ENCODE measurements at places on chromosomes 1 and 21.

GRCh38 chr1:214550857-214551435 lies 456 bp downstream of the PTPN14 start:
- DNase-seq = peak; percentile 74

- no peak for DNase-seq
Measured at GRCh38 chr1:225890346-225891228, 1.6 kb upstream of the LEFTY1 start.

GRCh38 chr1:54485416-54485815 lies 62.6 kb upstream of the ACOT11 start:
- DNase-seq = no peak

- no peak for DNase-seq
Measured at GRCh38 chr21:39099859-39100258, 83.4 kb downstream of the PSMG1 start.

DNA sequence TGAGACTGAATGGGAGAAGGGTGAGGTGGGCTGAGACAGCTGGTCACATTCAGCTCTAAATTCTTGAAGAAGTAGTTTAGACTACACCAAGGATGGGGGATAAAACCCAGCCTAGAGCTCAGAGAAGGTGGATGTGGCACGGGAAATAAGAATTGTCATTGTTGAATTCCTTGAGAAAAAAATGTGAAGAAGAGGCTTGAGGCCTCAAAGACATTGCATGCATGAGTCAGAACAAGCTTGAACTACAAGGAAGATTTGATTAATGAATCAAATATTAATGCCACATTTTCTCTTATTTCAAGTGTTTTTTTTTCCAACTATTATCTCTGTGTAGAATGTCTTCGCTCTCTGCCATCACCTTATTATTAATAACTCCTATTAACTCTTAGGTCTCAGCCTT lies 58.9 kb downstream of the MAP3K7CL start:
- DNase-seq = no peak

DNA sequence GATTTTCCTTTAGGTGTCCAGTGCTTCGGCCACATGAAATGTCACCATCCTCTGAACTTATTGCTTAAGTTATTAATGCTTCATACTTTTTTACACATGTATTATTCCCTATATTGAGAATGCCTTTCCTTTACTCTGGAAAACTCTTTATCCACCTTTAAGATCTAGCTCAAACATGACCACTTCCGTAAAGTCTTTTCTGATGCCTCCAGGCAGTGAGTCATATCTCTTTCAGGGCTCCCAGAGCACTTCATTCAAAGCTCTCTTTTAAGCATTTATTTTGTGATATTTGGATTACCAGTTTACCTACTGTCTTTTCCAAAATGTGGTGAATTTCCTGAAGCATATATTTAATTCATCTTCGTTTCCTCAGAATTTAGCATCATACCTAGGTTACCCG lies 178.9 kb downstream of the HS2ST1 start:
- DNase-seq = no peak

- DNase-seq = peak; percentile 92
Measured at GRCh38 chr1:28235755-28236655, at the start of gene ATP5IF1. Gene ATP5IF1, plus strand, starts transcription at chr1:28236124. Its CDS starts 60 bp downstream, at chr1:28236184.

DNA sequence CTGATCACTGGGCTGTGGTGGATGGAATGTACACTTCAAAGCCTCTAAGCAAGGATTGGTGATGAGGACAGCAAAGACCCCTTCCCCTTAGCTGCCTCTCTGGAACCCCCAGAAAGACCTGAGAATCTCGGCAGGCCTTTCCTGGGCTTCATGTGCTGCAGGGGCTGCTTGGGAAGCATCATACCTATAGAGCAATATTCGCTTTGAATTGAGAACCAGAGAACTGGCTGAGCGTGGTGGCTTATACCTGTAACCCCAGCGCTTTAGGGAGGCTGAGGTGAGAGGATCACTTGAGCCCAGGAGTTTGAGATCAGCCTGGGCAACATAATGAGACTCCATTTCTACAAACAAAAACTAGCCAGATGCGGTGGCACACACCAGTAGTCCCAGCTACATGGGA lies 22.0 kb downstream of the CSF1 start:
- DNase-seq = no peak

DNA sequence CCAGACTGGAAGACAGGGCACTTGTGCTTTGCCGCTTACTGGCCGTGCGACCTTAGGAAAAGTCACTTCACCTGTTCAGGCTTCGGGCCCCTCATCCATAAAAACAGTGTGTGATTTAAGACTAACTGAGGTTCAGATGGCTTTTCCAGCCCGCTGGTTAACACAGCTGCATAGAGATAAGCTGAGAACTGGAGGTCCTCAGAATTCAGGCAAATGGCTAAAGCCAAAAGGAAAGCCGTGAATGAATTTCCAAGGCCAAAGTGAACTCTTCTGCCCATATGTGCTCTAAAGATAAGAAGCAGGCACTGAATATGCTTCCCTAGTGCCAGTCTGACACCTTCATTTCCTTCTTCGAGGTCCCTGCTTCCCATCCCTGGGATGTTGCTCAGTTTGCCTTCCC lies 23.5 kb upstream of the SARS1 start:
- DNase-seq = no peak

DNA sequence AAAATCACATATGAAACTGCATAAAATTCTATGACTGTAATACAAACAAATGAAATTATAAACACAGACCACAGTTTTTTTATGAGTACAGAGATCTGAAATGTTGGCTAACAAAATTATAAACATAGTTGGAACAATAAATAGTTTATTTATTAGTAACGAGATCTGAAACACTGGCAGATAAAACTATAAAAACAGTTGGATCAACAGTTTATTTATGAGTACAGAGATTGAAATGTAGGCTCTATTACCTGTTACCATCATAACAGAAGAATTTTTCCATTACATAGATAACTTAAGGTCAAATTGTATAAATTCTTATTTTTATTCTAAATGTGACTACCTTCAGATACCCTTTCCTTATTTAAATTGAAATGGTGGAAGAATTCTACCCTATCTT lies 14.5 kb downstream of the EYA3 start:
- no peak for DNase-seq

- no peak for DNase-seq
Measured at GRCh38 chr1:232764458-232765251, 40.6 kb upstream of the MAP10 start.

DNA sequence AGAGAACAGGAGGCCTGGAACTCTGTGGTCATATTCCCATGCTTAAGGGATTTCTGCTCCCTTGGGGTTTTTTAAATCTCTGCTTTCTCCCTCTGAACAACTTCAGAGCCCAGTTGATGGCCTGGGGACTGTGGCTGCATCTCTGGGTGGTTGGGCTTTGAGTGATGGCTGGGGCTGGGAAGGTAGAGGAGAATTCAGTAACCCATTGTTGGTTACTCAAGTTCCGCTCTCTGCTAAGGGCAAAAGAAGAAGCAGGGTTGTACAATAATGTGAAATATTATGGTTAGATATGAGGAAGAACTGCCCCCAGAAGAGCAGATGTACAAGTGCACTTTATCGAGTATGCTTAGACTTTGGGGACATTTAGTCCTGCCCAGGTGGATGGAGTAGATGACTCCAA lies 72.1 kb upstream of the CNTN2 start:
- no peak for DNase-seq

- DNase-seq = no peak
Measured at GRCh38 chr1:119946724-119947123, 50.4 kb upstream of the ADAM30 start.

DNA sequence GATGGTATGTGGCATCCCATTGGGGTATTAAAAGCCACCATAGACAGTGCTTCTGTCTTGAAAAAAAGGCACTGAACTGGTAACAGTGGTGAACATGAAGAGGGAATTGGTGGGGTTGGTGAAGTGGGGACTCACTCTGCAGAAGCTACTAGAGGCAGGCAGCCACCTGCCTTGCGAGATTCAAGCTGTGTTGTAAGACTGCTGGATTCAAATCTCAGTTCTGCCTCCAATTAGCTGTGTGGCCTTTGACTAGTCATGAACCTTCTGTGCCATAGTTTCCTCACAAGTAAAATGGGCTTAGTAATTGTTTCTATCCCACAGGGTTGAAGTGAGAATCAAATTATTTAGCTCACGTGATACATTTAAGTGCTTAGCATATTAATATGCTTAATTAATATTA lies 16.6 kb upstream of the ELOA start:
- no peak for DNase-seq

DNA sequence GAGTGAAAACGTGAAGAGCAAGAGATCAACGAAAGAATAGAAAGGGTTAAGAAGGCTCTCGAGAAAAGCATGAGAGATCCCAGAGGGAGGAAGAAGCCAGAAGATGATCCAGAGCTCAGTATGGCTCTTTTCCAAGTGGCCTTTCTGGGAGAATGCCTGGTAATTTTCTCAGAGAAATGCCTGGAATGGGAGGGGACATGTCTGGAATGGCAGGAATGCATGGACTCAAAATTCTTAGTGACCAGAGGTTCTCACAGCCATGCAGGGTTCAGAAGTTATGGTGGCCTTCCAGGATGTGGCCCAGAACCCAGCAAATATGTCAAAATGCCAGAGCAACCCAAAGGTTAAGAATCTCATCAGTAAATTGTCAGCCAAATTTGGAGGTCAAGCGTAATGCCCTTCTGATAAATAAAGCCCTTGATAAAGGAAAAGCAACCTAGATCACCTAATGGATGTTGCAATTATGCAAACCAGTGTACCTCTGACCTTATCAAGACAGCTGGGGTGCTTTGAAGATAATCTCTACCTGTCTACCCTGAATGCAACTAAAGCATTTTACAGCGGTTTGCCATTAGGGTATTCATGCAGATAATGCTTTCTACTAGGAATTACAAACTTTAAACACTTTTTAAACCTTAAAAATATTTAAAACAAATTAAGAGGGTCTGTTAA lies 53.1 kb downstream of the NBPF6 start:
- DNase-seq = no peak

- DNase-seq = no peak
Measured at GRCh38 chr1:27960762-27961645, 1.2 kb downstream of the XKR8 start.

GRCh38 chr21:34279883-34280282 lies 83.9 kb upstream of the KCNE2 start:
- no peak for DNase-seq

DNA sequence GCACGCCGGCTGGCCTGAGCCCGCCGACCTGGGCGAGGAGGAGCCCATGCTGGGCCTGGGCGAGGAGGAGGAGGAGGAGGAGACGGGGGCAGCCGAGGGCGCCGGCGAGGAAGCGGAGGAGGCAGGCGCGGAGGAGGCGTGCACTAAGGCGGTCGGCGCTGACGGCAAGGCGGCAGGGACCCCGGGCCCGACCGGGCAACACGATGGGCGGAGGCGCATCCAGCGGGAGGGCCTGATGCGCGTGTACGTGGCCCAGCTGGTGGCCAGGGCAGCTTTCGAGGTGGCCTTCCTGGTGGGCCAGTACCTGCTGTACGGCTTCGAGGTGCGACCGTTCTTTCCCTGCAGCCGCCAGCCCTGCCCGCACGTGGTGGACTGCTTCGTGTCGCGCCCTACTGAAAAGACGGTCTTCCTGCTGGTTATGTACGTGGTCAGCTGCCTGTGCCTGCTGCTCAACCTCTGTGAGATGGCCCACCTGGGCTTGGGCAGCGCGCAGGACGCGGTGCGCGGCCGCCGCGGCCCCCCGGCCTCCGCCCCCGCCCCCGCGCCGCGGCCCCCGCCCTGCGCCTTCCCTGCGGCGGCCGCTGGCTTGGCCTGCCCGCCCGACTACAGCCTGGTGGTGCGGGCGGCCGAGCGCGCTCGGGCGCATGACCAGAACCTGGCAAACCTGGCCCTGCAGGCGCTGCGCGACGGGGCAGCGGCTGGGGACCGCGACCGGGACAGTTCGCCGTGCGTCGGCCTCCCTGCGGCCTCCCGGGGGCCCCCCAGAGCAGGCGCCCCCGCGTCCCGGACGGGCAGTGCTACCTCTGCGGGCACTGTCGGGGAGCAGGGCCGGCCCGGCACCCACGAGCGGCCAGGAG lies 7.2 kb upstream of the IBA57 start:
- no peak for DNase-seq

- DNase-seq = no peak
Measured at GRCh38 chr21:36654796-36655325, 44.1 kb upstream of the SIM2 start.

DNA sequence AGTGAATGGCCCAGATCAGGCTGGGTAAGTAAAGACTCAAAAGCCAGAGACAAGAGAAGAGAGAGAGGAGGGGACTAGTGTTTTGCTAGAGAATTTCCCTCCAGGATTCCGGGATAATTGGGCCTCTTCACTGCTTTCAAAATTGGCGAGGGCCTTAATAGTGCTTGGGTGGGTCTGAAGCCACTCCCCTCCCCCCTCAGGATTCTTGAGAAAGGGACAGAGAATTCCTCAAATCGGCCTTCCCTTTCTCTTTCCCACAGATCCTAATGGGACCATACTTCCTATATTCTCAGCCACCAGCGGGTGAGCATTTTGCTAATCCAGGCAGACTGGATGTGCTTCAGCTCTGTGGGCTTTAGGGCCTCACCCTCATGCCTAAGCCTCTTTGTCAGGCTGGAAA lies 11.9 kb downstream of the SFN start:
- no peak for DNase-seq

DNA sequence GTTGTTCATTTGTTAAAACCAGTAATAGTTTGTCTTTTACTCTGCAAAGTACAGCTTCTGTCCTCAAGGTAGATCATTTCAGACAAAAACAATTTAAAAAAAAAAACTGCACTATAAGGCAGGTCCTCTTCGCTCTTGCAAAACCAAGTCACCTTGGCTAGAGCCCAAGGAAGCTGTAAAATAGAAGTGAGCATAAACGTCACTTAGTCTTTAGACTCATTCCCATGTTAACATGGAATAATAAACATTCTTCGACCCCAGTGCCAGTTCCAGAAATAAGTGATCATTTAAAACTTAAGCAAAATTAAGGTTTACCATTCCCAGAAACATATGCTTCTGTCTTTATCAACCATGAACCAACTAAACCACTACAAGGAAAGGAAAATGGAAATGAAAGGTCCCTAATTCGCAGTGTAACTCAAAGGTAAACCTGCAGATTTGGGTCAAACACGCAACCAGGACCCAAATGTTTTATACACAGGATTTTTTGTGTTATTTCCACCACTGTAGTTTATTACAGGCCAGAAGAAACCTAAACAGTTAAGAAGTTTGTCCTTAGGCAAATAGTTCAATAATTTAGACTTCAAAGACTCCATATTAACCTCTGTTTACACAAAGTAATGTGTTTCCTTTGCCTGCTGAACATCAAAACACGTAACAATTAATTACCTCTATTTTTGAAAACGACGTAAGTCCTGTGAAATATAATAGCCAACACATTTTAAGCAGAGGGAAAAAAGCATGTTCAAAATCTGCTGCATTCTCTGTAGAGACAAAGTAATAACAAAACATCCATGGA lies 54.6 kb downstream of the TGFBR3 start:
- DNase-seq = no peak

GRCh38 chr1:87435484-87435883 lies 106.8 kb downstream of the LMO4 start:
- no peak for DNase-seq
